ENCODE measurements at places on chromosomes 16 and 17.

DNA sequence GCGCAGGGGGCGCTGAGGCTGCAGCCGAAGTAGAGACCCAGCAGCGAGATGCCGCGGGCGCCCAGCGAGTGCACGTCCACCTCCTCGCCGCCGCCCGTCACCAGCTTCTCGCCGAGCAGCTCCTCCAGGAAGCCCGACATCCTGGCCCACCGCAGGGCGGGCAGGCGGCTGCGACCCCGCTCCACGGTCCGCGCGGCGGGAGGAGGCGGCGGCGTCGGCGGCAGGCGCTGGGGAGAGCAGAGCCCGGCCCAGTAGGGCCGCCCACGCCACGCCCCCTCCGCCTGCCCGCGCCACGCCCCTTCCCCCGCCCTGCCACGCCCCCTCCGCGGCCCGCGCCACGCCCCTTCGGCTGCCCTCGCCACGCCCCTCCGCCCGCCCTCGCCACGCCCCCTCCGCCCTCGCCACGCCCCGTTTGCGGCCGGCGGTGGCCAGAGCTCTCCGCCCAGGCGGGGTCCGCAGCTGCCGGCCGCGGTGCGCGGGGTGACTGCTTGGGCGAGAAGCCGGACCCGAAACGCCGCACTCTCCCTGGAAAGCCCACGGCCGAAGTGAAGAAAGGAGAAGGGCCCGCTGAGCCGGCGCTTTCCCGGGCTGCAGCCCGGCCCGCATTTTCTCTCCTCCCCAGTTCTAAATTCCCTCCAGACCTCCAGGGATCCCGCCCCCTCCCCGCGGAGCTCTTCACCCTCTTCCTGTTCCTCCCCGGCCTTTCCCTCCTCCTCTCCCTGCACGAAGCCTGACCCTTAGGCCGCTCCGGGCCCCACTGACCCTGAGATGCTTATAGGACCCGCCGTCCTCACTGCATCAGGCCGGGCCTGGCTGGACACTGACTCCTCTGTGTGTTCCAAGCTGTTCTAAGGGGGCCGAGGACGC, at the start of gene NXN:
TSS of gene NXN (minus strand) at position 238 of the 867 bp plus-strand sequence.
- peak; percentile 66 for DNase-seq

- DNase-seq: no peak
Measured at GRCh38 chr16:76329106-76329505, 51.9 kb downstream of the CNTNAP4 start.

DNA sequence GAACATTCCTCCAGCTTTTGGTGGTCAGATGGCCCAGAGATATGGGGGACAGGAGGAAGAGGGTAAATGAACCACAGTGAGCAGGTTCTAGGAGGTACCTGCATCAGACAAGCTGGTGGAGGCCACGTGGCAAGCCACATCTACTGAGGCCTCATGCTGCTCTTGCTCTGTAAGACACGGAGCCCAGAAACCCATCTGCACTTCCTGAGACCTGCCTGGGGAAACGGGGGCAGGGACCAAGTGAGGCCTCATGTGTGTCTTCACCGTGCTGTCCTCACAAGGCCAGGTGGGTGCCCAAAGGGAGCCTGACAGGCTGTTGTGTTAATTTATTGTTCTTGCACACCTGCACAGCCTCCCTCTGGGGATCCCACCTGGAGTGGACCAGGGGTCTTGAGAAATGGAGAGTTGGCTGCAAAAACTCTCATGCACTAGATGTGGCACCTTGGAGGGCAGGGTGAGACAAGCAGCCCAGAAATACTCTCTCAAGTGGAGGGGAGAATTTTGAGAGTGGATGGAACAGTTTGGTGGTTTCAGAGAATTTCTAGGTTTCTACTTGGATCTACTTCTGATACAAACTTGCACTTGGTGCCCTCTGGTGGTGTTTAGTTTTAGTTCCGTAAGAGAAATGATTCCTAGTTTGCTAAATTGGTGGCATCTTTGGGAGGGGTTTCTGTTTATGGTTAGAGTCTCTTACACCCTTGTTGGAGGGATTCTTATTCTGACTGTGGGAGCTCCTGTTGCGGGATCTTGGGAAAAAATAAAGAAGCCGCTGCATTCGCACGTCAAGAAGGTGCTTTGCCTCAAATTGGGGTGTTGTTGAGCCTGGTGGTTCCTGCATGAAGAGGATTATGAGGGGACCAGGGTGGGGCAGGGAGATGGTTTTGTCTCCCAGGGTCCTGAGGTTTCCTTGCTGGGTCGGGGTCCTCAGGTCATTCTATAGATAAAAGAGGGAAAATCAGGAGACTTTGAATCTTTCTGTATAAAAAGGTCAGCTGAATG, 47.5 kb downstream of the SLC6A2 start:
- peak; percentile 60 for DNase-seq

GRCh38 chr17:81346090-81346907, 49.0 kb upstream of the BAHCC1 start:
- peak; percentile 96 for DNase-seq

GRCh38 chr16:23929856-23930255, 94.1 kb downstream of the PRKCB start:
- no peak for DNase-seq

- no peak for DNase-seq
Measured at GRCh38 chr16:15486661-15487060, 52.3 kb downstream of the BMERB1 start.

- no peak for DNase-seq
Measured at GRCh38 chr16:25897702-25898101, 205.9 kb downstream of the HS3ST4 start.

GRCh38 chr17:57266902-57267311, 10.6 kb downstream of the MSI2 start:
- DNase-seq: no peak

GRCh38 chr17:48290378-48290777, 139.6 kb downstream of the SKAP1 start:
- DNase-seq: no peak

DNA sequence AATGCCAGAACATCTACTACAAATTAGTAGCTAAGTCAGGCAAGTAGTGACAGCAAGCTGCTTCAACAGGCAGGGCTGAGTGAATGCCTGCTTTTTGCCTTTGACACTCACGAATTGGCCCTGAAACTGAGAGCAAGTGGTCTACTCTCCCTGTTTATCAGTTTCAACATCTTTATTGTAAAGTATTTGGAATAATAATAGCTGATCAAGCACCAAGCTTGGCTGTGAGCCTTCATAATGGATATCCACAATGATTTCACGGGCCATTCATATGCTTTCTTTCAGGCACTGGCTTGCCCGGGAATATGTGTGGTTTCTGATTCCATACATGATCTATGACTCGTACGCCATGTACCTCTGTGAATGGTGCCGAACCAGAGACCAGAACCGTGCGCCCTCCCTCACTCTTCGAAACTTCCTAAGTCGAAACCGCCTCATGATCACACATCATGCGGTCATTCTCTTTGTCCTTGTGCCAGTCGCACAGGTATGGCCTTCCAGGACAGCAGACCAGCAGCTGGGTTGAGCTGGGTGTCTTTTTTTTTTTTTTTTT, 5.2 kb downstream of the TLCD3A start:
- DNase-seq: no peak

- peak; percentile 74 for DNase-seq
Measured at GRCh38 chr16:83842756-83843507, 35.2 kb downstream of the HSBP1 start.

- DNase-seq: peak; percentile 89
Measured at GRCh38 chr16:87765776-87766484, at the start of gene KLHDC4. TSS of gene KLHDC4 (minus strand) at chr16:87765986. CDS start at chr16:87765890, 96 bp downstream.

DNA sequence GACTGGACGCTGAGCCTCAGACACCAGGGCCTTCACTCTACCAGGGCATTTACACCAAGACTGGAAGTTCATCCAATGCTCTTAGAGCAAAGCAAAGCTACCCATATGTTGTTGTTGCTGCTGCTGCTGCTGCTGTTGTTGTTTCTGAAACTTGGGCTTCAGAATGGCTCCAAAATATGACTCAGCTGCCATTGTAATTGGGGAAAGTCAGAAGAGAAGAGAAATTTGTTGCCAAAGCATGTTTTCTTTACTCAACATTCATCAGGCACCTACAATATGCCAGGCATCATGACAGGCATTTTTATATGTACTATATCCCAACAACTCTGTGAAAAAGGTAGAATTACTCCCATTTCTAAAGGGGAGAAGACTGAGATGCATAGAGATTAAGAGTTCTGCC, 11.9 kb downstream of the KRT32 start:
- no peak for DNase-seq

GRCh38 chr16:67019171-67019570, 9.8 kb upstream of the CBFB start:
- no peak for DNase-seq

DNA sequence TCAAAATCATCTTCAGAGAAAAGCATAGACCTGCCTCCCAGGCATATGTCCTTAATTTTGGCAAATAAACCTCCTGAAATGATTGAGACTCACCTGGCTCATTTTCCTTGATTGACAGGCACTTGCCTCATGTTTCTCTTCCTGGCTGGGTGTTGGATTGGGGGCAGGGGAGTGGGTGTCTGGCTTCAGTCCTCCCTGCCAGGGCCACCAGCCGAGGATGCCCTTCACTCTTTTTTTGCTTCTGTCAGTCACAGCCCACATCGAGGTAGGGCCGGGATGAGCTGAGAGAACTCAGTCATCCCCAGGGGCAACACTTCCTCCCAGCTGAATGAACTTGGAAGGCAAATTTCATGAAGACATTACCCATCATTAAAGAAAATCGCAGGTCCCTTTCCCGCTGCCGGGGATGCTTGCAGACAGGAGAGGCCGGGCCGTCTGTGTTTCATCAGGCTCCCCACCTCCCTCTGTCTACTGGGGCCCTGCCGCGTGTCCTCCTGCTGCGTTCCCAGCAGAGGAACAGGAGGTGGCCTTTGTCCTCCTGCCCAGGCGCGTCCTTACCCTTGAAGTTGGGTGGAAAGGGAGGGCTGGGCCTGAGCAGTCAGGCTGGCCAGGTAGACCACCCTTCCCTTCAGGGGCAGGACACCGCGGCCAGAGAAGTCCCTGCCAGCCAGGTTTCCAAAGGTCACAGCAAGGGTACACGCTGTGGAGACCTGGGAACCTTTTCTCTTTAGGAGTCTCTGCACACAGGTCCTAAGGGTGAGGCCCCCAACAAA, 11.2 kb upstream of the DNAH17 start:
- DNase-seq: no peak

- DNase-seq: no peak
Measured at GRCh38 chr17:76566988-76567431, 18.6 kb downstream of the ST6GALNAC2 start.

GRCh38 chr16:17964196-17964595, 372.3 kb downstream of the NPIPA8 start:
- DNase-seq: no peak

DNA sequence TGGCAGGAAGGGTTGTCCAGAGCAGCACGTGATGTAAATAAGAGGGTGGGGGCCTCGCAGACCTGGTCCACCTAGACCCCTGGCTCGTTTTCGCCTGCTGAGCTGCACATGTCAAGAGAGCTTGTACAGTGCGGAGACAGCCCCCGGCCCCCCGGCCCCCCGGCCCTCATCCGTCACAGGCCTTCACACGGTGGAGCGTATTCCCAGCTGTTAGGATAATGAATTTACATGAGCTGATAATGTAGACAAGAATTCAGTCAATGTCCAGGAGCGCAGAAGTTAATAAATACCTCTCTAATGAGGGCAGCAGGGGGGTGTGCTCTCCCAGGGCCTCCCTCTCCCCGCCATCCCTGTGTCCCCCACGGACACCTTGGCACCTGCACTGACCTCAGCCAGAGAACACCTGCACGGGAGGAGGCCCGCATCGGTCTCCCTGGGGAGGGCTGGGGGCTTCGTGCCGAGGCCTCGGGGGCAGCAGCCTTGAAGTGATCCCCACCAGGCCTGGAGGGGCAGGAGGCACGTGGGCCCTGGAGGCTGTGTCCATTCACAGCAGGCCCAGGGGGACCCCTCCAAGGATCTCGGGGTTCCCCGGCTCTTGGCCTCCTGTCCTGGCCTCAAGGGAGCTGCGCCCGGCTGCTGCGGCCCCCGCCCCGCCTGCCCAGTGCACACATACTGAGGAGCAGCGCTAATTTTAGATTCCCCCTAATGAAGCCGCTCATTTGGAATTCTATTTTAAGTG, 14.6 kb downstream of the GSE1 start:
- no peak for DNase-seq

DNA sequence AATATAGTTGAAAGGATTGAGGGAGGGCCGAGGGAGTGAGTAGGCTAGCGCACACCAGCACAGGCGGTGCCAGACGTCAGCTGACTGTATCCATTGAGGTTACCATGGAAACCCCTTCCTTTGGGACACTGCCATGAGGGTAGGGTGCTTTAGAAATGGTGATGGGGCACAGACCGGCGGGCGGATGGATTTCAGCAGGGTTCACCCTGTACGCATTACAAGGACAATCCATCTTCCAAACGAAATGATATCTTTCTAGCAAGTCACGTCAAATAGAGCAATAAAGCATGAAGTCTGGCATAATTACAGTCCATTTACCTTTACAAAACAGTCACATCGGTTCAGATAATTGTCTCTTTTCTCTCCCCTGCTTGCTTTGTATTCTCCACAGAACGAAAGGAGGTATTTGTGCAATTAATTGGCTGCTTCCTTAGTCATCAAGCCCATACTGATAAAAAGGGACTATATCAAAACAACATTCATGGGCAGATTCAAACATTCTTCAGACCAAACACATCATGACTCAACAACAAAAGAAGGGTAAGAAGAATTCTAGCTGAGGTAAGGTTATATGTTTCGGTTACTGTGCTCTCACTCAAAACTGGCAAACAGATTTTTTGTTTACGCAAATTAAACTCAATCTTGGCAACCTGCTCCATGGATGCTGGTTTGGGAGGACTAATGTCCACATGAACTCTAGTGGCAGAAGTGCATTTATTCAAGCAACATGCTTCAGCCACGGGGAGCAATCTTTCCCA, 140.6 kb downstream of the CDK5R1 start:
- DNase-seq: no peak

DNA sequence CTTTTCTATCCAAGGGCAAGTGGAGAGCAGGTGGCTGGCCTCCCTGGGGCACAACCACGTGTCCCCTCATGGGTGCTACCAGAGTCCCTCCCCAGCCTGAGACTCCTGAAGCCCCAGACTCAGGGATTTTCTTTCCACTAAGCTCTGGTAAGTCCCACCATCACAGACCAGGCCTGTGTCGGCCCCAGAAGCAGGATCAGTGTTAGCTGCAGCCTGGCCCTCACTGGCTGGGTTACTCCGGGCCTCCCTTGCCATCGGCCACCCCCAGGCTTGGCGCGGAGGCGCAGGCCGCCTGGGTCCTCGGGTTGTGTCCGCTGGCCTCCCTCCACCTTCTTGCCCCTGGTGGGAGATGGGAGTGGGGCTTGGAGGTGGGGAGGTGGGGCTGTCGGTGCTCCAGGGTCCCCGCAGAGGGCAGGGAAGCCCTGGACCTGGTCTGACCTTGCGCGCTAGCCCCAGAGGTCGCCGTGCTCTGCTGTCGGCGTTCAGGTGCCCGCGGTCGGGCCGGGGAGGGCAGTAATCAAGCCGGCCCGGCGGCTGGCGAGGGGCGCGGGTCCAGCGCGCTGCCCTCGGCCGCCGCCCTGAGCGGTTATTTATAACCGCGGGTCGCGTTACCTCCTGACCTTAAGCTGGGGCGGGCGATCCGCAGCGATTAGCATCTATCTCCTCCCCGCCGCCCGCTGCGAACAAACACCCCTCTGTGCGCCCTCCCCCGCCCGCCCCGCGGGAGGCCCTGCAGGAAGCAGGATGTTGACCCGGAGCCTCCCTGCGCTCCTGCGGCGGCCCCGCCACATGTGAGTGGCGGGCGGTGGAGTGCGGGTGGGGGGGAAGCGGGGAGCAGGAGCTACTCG, 78.1 kb upstream of the TOB1 start:
- DNase-seq: peak; percentile 57

Measured in mesenchymal stem cell (in vitro differentiated cells and primary cell).